ENCODE measurements at places on chromosomes 5 and 9.

GRCh38 chr5:38367410-38367809 lies 109.1 kb downstream of the EGFLAM start:
- DNase-seq = no peak

DNA sequence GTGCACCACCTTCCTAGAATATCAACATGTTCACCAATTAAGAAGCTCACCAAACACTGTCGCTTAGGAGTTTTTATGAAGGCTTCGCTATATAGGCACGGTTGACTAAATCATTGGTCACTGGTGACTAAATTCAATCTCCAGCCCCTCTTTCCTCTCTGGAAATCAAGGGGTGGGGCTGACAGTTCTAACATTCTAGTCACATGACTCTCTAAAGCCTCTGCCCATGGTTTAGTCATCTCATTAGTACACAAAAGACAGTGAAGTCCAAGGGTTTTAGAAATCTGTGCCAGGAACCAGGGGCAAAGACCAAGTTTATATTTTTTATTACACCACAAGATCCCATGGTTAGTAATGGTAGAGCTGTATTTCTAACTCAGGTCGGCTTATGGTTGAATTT lies 243.2 kb downstream of the ELAVL2 start:
- DNase-seq = no peak

DNA sequence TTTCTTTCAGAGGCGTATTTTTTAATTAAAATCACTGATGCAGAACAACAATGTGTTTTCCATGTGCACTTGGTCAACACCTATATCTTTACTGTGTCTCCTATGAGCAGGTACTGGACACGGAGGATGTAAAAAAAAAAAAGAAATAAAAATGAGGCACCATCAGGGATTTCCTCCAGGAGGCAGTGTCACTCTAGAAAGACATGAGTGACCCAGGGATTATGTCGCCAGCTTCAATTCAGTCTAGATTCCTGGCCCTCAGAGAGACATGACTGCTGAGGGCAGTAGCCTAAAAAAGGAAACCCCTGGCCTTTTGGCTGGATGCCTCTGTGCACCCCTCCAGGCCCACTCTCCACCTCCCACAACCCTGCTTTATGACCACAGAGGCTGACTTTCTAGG lies 18.3 kb upstream of the IL33 start:
- no peak for DNase-seq

GRCh38 chr9:112179816-112180215 lies 4.7 kb upstream of the SUSD1 start:
- no peak for DNase-seq

GRCh38 chr5:6491196-6491918 lies 42.7 kb downstream of the UBE2QL1 start:
- no peak for DNase-seq

GRCh38 chr5:105617436-105618215 lies 2053.1 kb downstream of the EFNA5 start:
- DNase-seq = no peak

- DNase-seq = no peak
Observed at GRCh38 chr9:134373953-134374300, 47.7 kb downstream of the RXRA start.

DNA sequence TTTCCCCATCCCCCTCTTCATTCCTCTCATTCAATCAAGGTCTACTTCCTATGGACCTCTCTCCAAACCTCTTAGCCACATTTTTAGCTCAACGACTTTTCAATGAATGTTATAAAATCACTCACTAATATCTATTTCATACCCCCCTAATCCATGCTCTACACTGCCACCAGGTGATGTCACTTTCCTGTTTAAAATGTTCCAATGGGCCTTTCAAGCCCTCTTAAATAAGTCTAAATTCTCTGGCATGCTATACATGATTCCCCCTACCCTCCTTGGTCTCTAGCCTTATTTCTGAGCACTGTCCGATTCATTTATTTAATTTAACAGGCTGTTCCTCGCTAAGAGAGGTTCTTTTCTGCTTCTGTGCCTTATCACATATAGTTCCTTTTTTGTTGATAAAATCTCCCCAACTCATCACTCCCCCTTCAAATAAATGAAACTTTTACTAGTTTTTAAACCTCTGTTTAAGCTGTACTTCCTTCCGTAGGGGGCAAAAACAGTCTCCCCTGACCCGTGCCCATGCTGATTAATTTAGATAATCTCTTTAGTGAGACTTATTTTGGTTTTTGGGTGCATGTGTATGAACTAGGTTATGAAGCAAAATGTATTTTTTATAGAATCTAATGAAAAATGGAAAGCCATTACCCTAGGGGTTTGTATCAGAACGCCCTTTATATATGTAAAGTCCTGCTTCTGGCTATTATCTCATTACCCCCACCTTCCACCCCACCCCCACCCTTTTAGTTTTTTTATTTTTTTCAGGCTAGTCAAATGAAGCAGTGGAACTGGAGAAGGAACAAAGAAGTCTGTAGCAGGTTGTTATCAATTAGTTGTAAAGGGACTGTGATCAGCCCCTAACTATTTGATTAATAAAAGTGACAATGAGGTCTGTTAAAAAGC lies 9.0 kb downstream of the ABHD17B start:
- DNase-seq = no peak

GRCh38 chr5:140627972-140628371 lies 5.0 kb downstream of the CD14 start:
- no peak for DNase-seq

- DNase-seq = no peak
Observed at GRCh38 chr5:68303038-68303738, 87.6 kb downstream of the PIK3R1 start.
